ENCODE measurements at places on chromosomes 1 and 21.

- DNase-seq: peak; percentile 81
- H3K4me1 ChIP-seq: peaks cover 47% of the 10 kb centered on the region
- peak overlapping the region; percentile 96 for H3K27ac ChIP-seq
- no peak overlapping the region for H3K4me3 ChIP-seq
Measured at GRCh38 chr1:31396633-31397351, 16.2 kb upstream of the SERINC2 start.

- no peak for DNase-seq
- H3K4me3 ChIP-seq: no peak overlapping the region
- no peaks in the 10 kb centered on the region for H3K4me1 ChIP-seq
- H3K27ac ChIP-seq: no peak overlapping the region
- no peaks in the 10 kb centered on the region for H3K36me3 ChIP-seq
Measured at GRCh38 chr21:15472108-15473040, 257.4 kb upstream of the USP25 start.

- no peak overlapping the region for H3K4me3 ChIP-seq
- H3K27me3 ChIP-seq: peaks cover 54% of the 10 kb centered on the region
- H3K4me1 ChIP-seq: no peaks in the 10 kb centered on the region
- DNase-seq: no peak
Measured at GRCh38 chr21:18902660-18903059, 499.1 kb upstream of the TMPRSS15 start.

GRCh38 chr1:201023517-201023902, at the start of gene KIF21B:
Gene KIF21B, minus strand, starts transcription at chr1:201023714. Its CDS starts 331 bp downstream, at chr1:201023383.
- DNase-seq: no peak
- H3K27ac ChIP-seq: no peak within 1 kb of the TSS
- H3K4me3 ChIP-seq: peak within 1 kb of the TSS; percentile 44
- no peaks in the 10 kb centered on the region for H3K27me3 ChIP-seq

- no peak for DNase-seq
- H3K4me3 ChIP-seq: no peak overlapping the region
- H3K4me1 ChIP-seq: no peaks in the 10 kb centered on the region
- no peaks in the 10 kb centered on the region for H3K36me3 ChIP-seq
Measured at GRCh38 chr1:178933709-178934490, 63.0 kb upstream of the ANGPTL1 start.

DNA sequence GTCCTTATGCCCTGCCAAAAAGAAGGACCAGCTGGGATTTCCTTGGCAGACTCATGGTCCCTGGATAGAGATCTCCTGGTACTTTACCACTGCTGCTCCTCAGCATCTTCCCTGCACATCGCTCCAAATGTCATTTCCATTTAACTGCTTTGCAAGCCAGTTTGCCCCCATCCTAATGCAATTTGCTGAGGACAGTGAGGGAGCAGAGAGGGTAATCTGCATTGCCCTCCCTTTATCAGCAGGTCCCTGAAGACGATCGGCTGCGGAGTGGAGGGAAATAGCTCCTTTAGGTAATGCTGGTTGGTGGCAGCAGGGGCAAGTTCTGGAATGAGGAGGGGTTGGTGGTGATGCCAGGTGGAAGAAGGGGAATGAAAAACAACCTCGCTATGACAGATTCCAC, 2.7 kb downstream of the PLXNA2 start:
- H3K27me3 ChIP-seq: no peaks in the 10 kb centered on the region
- no peak overlapping the region for H3K4me3 ChIP-seq
- H3K4me1 ChIP-seq: peaks cover 40% of the 10 kb centered on the region
- H3K27ac ChIP-seq: peak overlapping the region; percentile 79
- no peak for DNase-seq

GRCh38 chr1:226574044-226574443, 25.5 kb downstream of the STUM start:
- no peaks in the 10 kb centered on the region for H3K27me3 ChIP-seq
- no peak overlapping the region for H3K4me3 ChIP-seq
- H3K4me1 ChIP-seq: no peaks in the 10 kb centered on the region
- H3K27ac ChIP-seq: no peak overlapping the region
- DNase-seq: no peak

- DNase-seq: no peak
- H3K36me3 ChIP-seq: peaks cover 17% of the 10 kb centered on the region
- peaks cover 41% of the 10 kb centered on the region for H3K4me1 ChIP-seq
- peak overlapping the region; percentile 98 for H3K27ac ChIP-seq
- H3K4me3 ChIP-seq: no peak overlapping the region
Measured at GRCh38 chr1:234611847-234612351, 1.9 kb upstream of the IRF2BP2 start.

GRCh38 chr21:33123374-33124123, 53.6 kb downstream of the OLIG1 start:
- peaks cover 44% of the 10 kb centered on the region for H3K27me3 ChIP-seq
- no peaks in the 10 kb centered on the region for H3K4me1 ChIP-seq
- DNase-seq: no peak
- no peak overlapping the region for H3K4me3 ChIP-seq

GRCh38 chr1:28668956-28669723, 556 bp downstream of the GMEB1 start:
- peak overlapping the region; percentile 94 for H3K27ac ChIP-seq
- H3K36me3 ChIP-seq: no peaks in the 10 kb centered on the region
- peak; percentile 67 for DNase-seq
- peaks cover 4% of the 10 kb centered on the region for H3K4me1 ChIP-seq
- peak overlapping the region; percentile 96 for H3K4me3 ChIP-seq

GRCh38 chr21:42705346-42705745, 51.9 kb downstream of the PDE9A start:
- no peak for DNase-seq
- no peaks in the 10 kb centered on the region for H3K4me1 ChIP-seq
- H3K27me3 ChIP-seq: no peaks in the 10 kb centered on the region
- no peaks in the 10 kb centered on the region for H3K36me3 ChIP-seq

- H3K4me3 ChIP-seq: no peak overlapping the region
- no peaks in the 10 kb centered on the region for H3K36me3 ChIP-seq
- peak; percentile 81 for DNase-seq
- H3K27ac ChIP-seq: peak overlapping the region; percentile 17
Measured at GRCh38 chr1:153510984-153511410, 24.8 kb downstream of the S100A6 start.

DNA sequence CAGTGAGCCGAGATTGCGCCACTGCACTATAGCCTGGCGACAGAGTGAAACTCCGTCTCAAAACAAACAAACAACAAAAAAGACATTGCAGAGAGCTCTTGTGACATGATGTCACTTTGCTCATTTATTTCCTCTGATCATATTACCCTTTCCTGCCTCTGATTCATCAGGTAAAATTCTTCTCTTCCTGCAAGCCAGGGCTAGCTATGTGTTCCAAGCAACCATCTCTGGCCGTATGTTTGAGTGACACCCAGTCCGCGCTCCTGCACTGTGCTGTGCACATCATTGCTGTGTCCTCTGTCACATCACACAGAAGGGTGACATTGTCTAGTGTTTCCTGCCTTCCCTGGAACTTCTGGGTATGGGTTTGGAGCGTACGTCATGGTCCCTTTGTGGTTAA, 251.3 kb downstream of the PCP4 start:
- H3K27me3 ChIP-seq: no peaks in the 10 kb centered on the region
- no peaks in the 10 kb centered on the region for H3K36me3 ChIP-seq
- no peak overlapping the region for H3K4me3 ChIP-seq
- peaks cover 5% of the 10 kb centered on the region for H3K4me1 ChIP-seq

GRCh38 chr1:54159733-54160316, 7.0 kb upstream of the CDCP2 start:
- no peaks in the 10 kb centered on the region for H3K4me1 ChIP-seq
- no peak for DNase-seq
- H3K4me3 ChIP-seq: no peak overlapping the region
- H3K36me3 ChIP-seq: no peaks in the 10 kb centered on the region

DNA sequence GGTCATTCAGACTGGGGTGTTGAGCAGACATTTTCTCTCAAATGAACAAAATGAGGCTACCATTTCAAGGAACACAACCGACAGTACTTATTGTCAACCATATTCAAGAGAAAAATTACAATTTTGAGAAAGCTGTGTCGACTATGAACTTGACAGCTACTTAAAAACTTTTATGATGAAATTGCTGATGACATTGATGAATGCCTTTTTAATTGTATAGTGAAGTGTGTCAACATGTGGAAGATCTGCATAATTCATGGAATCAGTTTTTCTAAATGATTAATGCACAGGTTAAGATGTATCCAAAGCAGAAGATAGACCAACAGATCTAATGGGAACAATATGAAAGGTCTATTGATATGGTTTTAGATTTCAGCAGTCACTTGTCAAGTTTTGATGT, 34.6 kb upstream of the DARS2 start:
- no peaks in the 10 kb centered on the region for H3K27me3 ChIP-seq
- no peak overlapping the region for H3K27ac ChIP-seq
- H3K4me1 ChIP-seq: no peaks in the 10 kb centered on the region
- peaks cover 42% of the 10 kb centered on the region for H3K36me3 ChIP-seq
- H3K4me3 ChIP-seq: no peak overlapping the region
- no peak for DNase-seq

DNA sequence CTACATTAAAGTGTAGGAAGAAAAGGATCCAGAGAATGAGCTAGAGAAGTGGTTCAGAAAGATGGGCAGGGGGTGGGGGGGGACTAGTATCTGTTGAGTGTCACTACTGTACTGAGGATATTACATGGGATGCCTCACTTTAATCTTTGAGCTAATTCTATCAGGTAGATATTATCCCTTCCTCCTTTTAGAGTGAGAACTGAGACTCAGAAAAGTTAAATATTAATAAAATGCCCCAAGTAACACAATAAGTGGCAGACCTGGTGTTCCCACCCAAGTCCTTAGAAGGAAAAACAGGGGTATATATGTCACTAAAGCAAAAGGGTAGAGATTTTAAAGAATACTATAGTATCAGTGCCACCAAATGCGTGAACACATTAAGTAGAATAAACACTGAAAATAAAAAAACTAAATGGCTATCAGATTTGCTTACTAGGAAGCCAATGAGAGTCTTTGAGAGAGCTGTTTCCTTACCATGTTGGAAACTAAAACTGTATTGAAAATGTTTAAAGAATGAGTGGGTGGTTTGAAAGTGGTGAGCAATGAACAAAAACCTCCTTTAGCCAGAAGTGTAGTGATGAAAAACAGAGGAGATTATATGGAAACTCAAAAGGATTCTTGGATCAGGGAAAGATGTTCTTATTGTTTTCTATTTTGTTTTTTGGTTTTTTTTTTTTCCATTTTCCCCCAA, 230.8 kb downstream of the BARHL2 start:
- DNase-seq: no peak
- no peak overlapping the region for H3K4me3 ChIP-seq
- H3K4me1 ChIP-seq: no peaks in the 10 kb centered on the region
- no peak overlapping the region for H3K27ac ChIP-seq
- no peaks in the 10 kb centered on the region for H3K27me3 ChIP-seq
- no peaks in the 10 kb centered on the region for H3K36me3 ChIP-seq

GRCh38 chr21:29033871-29034270, 9.4 kb downstream of the USP16 start:
- no peak overlapping the region for H3K4me3 ChIP-seq
- no peak overlapping the region for H3K27ac ChIP-seq
- DNase-seq: no peak
- H3K27me3 ChIP-seq: no peaks in the 10 kb centered on the region

DNA sequence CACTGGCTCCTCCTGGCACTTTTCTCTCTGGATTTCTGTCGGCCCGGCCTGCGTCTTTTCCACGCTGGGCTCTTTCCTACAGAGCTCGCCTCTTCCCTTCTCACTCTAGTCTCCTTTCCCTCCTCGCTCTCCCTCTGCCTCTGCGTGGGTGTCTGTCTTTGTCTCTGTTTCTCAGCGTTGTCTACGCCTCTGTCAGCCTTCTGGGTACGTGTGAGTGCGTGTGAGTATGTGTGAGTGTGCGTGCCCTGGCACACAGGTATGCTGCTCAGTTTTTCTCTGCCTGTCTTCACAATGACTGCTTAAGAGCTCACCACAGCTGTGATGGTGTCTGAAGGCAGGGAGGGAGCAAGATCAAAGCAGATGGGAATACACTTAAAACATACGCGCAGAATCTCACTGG, 77.7 kb downstream of the KIRREL1 start:
- H3K27ac ChIP-seq: no peak overlapping the region
- no peaks in the 10 kb centered on the region for H3K27me3 ChIP-seq
- DNase-seq: no peak
- no peaks in the 10 kb centered on the region for H3K4me1 ChIP-seq
- peaks cover 19% of the 10 kb centered on the region for H3K36me3 ChIP-seq

DNA sequence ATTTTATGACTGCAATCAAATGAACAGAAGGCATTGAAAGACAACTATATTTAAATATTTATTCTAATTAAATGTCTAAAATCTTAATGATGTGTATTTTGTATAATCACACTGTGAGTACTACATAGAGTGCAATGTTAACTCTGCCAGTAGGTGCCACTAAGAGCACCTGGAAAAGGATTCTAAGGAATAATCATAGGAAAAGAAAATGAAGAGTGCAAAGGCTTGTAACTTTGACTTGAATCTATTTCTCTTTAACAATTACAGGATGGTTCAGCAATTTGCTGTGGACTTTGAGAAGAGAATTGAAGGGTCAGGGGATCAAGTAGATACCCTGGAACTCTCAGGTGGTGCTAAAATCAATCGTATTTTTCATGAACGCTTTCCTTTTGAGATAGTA, 200.4 kb downstream of the DNM3 start:
- peaks cover 6% of the 10 kb centered on the region for H3K4me1 ChIP-seq
- H3K27me3 ChIP-seq: no peaks in the 10 kb centered on the region
- H3K36me3 ChIP-seq: no peaks in the 10 kb centered on the region

DNA sequence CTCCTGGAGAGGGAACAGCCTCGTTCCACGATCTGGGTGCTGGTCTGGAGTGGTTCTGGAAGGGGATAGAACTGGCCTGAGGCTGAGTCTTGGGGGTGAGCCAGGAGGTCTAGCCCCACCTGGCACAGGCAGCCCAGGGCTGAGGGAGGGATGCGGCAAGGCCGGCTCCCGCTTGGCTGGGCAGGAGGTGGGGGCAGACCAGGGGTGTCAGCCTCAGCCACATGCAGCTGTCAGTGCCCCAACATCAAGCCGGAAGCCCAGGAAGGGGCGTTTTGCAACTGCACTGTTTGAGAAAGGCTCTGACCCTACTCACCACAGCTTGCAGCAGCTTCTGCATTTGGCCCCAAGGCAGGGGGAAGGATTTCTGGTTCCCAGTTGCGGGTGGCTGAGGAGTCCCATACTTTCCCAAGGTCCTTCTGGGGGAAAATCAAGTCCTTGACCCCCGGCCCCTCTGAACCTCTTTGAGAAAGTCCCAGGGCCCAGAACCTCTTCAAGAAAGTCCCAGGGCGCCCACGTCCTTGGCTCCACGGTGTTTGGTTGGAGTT, 2.0 kb downstream of the EFHD2 start:
- H3K27ac ChIP-seq: peak overlapping the region; percentile 56
- H3K36me3 ChIP-seq: peaks cover 36% of the 10 kb centered on the region
- peak overlapping the region; percentile 97 for H3K4me3 ChIP-seq
- H3K4me1 ChIP-seq: peaks cover 29% of the 10 kb centered on the region
- H3K27me3 ChIP-seq: no peaks in the 10 kb centered on the region
- no peak for DNase-seq

DNA sequence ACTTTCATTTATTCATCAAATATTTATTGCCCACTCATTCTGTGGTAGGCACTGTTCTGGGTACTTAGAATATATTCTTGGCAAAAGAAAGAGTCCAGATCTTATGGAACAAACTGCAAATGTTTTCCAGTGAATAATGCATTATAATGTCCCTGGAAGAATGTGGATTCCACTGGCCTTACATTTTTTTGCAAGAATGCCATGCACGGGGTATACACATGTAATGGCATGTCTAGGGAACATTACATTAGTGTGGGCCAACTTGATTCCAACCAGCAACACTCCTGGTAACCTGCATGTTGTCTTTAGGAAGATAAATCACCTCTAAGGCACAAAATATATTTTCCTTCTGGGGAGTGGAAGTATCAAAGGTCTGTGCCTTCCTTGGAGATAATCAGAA, 33.0 kb upstream of the IFI44L start:
- H3K27me3 ChIP-seq: no peaks in the 10 kb centered on the region
- H3K4me3 ChIP-seq: no peak overlapping the region
- DNase-seq: no peak
- peak overlapping the region; percentile 19 for H3K27ac ChIP-seq
- peaks cover 7% of the 10 kb centered on the region for H3K4me1 ChIP-seq

Measured in RWPE2 (cell line).